ENCODE measurements at places on chromosomes 7 and 10.
A peak's percentile ranks its signal among the peaks of the same experiment; 100 is the strongest.

DNA sequence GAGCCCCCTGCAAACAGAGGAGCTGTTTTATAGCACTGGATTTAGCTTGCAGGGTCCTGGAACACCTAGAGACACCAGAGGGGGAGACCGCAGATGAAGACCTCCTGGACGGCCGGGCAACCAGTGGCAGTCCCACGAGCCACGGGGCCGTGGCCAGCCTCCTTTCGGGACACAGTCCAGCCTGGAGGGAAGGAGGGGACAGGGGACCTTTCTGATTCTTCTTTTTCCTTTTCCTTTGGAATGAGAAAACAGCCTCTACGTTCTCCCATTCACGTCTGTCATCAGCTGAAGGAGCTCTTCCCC is 35.4 kb upstream of the FAM20C start:
- DNase-seq: no peak

DNA sequence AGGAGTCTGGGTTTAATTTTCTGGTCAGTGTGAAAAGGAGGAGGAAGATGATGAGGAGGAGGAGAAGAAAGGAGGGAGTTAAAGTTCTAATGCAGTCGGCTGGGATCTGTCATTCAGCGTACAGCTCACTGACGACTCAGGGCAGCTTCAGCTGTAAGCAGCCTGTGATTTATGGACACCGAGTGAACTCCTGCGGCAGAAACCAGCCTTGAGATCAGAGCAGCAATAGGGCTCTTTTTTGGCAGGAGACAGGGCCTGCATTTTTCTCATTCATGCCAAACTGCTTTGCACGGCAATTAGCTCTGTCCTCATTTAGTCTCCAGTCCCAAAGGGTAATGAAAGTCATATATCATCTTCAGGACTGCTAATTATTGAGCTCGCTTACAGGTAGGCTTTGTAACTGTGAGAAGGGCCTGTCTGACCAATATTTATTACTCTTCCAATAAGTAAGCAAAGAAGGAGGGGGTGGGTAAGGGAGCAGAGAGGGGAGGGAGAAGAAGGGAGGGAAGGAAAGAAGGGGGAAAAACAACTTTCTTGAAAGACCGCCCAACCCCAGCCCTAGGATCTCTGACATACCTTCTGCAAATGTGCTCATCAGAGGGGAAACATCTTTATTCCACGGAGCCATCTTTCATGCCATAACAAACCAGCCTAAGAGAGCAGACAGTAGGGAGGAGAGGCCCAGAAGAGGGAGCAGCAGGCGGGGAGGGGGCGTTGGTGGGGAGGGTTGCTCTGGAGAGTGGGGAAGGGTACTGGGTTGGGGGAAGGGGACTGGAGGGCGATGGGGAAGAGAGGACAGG is 48.1 kb upstream of the COMTD1 start:
- peak; percentile 33 for DNase-seq

GRCh38 chr10:5450605-5451384 is 38.4 kb downstream of the NET1 start:
- no peak for DNase-seq

- peak; percentile 92 for DNase-seq
Measured at GRCh38 chr10:17643755-17644484, at the start of gene STAM. STAM (plus strand) TSS chr10:17644151; CDS start chr10:17644340, 189 bp downstream.

DNA sequence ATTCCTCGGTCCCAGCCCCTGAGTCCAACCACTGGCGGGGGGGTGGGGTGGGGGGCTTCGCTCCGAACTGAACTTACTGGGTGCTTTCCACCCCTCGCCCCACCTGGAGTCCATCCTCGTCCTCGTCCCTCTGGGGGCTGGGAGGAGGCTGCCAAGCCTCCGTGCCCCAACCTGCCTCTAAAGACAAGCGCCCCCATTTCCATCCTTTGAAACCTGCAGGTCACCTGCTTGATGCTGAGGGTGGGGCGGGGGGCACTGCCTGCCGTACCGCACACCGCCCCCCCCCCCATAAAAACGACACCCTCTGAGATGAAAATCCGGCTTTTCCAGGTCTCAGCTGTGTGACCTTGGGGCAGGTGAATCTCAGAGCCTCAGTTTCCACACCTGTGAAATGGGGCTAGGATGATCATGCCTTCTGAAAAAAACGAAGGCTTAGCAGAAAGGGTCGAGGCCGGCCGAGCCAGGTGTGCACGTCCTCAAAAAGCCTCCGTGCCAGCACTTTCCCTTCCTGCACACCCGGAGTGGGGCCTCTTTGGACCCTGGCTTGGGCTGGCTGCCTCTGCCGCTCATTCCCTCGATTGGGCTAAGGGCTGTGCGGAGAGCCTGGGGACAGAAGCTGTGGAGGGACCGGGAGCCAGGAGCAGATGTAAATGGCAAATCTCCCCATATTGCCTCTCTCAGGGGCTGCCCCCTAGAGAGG is 967 bp downstream of the ELFN1 start:
- no peak for DNase-seq

DNA sequence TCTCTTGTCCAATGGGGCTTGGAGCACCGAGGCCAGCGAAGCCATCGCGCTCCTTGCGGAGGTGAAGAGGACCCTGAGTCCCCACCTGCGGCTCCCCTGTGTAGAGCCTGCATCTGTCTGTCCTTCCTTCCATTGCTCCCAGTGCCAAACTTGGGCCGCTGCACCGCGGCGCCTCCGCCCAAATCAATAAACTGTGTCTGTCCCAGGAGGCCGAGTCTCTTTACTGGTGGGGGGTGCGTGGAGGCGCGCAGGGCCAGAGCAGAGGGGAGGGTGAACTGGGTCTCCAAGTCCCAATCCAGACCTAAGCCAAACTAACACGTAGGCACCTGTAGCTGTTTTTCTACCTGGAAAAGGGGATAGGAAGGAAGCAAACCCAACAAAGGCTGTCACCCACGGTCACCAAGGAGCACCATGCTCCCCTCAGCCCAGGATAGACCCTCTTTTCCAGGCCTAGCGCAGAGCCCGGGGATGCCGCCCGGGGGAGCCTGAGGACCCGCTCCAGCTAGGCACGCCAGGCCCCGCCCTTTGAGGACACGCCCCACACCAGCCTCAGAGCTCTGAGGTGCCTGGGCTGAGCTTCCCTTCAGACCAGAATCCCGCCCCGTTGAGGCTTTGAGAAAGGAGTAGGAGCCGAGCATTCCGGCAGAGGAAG is 1.2 kb upstream of the CHAT start:
- no peak for DNase-seq

DNA sequence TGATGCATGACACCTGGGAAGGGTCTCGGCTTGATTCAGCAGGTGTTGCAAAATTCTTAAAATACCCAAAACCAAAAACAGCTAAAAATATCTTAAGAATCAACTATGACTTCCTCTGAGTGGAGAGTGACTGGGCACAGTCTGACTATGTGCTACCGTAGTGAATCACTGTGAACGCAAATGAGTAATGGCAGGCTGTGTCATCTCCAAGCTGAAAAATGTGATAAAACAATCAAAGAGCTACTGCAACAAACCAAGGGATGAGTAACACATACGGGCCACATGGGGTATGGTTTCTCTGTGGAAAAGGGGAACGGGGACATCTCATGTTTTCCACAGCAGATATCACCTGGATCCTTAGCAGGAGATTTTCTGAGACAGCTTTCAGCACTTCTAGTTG is 127.5 kb downstream of the ABCA13 start:
- DNase-seq: peak; percentile 79

- no peak for DNase-seq
Measured at GRCh38 chr7:28116041-28116440, 64.6 kb downstream of the JAZF1 start.

- no peak for DNase-seq
Measured at GRCh38 chr7:27160145-27160545, 3.7 kb upstream of the HOXA7 start.

DNA sequence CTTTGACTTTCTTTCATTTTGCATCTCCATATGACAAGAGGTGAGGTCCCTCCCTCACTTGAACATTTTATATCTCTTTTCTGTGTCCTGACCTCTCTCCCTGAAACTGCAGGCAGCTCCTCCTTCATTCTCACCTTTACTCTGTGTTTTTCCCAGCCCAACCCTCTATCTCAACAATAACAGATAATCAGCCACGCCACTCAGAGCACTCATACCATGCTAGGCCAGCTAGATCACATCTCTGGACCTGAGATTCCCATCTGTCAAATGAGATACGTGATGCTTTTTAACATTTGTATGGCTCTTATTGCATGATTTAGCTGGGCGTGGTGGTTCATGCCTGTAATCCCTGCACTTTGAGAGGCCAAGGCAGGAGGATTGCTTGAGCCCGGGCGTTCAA is 63.1 kb upstream of the PDCD4 start:
- no peak for DNase-seq

DNA sequence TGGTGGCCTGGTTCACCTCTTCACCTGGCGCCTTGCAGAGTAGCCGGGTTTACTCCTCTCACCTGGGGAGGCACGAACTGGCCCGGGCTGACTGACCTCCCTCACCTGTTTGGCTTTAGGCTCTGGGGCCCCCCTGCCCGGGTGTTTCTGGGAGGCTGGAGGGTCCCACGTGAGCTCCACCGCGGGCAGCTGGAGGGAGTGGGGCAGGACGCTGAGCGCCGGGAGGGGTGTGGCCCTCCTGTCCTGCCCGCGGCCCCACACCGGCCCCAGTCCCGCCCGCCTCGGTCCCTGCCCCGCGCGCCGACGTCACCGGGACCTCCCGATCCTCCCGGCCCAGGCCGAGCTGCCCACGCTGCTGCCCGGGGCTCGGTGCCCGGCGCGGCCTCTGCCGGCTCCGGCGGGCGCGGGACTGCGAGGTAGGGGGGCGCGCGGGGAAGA is at the start of gene AMZ1:
TSS of gene AMZ1 (plus strand) at position 322 of the 438 bp plus-strand sequence. CDS start 12,250 bp downstream, outside the sequence.
- DNase-seq: peak; percentile 35

DNA sequence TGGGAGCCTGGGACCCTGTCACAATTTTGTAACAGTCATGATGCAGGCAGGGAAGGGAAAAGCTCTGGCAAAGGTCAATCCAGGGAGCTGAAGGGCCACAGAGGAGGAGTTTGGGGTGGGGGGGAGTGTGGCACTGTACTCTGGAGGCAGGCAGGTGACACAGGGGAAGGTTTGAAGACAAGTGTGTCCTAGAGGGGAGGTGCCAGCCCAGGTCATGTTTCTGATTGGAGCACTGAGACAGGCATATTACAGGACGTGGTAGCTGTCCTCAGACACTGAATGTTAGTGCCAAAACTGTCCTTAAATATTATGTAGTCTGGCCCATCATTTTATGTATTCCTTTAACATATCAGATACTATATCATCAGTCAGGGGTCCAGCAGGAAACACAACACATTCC is 75.6 kb upstream of the LRRC4 start:
- no peak for DNase-seq

DNA sequence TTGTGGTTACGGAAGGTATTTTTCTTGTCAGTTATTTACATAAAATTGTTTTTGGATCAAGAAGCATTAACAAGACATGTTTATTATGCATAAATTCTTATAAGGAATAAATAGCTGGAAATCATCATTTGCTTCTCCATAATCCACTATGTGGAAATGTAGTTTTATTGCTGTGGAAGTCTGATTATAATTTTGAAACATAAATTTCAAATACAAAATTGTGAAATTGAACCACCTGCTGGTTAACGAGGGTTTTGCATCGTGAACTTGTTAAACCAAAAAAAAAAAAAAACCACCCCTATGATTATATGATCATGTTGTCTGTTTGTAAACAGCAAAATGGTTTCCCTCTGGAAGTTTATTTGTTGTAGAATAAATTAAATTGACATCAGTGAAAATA is 25.9 kb downstream of the ABRAXAS2 start:
- DNase-seq: peak; percentile 17

All from EL (cell line).